ENCODE measurements at places on chromosomes 13 and 19.

DNA sequence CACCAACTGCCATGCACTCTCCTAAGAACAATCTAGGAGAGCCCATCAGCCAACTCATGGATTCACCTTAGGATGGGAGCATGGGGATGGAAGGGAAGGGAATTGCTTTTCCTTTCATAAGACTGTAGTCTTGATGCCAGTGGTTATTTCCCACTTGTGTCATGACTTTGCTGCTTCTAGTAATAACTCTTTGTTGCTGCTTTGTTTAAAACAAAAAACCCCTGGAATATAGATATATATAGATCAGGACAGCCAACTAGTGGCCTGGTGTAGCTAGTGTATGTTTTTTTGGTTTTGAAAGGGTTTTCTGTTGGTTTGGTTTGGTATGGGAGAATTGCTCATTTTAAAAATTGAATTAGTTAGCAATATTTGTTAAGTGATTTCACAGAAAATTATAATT, 39.3 kb upstream of the KCTD4 start:
- no peak for DNase-seq
- H3K36me3 ChIP-seq = no peaks in the 10 kb centered on the region
- H3K4me3 ChIP-seq = no peak overlapping the region

DNA sequence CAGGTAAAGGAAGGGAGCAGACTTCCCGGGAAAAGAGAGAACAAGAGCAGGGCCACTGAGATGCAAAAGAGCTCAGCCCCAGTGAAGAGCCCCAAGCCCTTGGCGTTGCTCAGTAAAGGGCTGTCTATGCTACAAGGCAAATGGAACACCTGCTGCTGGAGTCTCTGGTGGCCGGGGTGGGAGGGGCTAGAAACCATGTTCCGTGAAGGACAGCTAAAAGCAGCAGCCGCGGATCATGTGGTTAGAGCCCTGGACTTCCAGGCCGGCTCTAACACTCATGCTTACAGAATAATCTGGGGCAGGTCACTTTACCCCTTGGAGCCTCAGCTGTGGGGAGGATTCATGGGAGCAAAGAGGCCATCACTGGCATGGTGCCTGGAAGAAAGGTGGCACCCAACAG, 17.8 kb downstream of the POU2F2 start:
- no peak for DNase-seq
- no peaks in the 10 kb centered on the region for H3K4me1 ChIP-seq
- no peak overlapping the region for H3K4me3 ChIP-seq
- H3K27ac ChIP-seq = no peak overlapping the region
- H3K36me3 ChIP-seq = peaks cover 19% of the 10 kb centered on the region

DNA sequence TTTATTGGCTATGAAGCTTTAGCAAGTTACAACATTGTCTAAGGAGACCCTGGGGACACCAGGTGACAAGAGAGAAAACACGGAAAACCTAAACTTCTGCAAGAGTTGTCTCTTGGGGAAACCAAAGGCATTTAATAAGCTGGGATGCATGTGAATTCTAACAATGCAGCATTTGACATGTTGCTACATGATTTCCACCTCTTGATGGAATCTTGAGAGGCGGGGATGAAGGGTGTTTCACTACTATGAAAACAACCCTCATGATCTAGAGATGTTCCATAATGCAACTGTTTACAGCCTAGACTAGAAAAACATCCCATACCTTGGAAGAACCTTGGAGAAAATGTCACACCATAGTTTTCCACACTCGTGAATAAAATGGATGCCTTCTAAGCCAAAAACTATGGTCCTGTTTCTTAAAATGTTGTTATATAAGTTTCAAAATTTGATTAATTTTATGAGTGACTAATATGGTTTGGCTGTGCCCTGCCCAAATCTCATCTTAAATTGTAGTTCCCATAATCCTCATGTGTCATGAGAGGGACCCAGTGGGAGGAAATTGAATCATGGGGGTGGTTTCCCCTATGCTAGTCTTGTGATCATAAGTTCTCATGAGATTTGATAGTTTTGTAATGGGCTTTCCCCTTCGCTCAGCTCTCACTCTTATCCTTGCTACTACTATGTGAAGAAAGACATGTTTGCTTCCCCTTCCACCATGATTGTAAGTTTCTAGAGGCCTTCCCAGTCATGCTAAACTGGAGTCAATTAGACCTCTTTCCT, 164.6 kb downstream of the TNFSF13B start:
- H3K4me3 ChIP-seq = no peak overlapping the region
- no peaks in the 10 kb centered on the region for H3K4me1 ChIP-seq
- DNase-seq = no peak
- no peaks in the 10 kb centered on the region for H3K27me3 ChIP-seq
- H3K27ac ChIP-seq = no peak overlapping the region
- H3K36me3 ChIP-seq = no peaks in the 10 kb centered on the region

DNA sequence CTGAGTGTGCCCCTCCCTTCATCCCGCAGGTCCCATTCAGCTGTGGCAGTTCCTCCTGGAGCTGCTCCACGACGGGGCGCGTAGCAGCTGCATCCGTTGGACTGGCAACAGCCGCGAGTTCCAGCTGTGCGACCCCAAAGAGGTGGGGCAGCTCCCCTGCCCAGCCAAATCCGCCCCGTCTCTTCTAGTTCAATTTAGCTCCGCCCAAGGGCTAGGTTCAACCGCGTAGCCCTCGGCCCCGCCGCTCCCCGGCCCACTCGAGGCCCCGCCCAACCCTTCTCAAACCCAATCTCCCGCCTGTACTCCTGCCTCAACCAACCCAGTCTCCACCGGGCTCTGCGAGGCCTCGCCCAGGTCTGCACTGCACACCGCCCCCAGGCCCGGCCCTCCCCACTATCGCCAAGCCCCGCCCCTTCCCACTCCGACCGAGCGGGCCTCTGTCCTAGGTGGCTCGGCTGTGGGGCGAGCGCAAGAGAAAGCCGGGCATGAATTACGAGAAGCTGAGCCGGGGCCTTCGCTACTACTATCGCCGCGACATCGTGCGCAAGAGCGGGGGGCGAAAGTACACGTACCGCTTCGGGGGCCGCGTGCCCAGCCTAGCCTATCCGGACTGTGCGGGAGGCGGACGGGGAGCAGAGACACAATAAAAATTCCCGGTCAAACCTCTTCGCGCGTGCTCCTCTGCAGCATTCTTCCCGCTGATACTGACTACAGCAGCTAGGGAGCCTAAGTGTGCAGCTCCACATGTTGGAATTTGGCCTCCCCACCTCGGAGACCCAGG, 2.9 kb downstream of the ETV2 start:
- H3K4me1 ChIP-seq = peaks cover 44% of the 10 kb centered on the region
- peak overlapping the region; percentile 76 for H3K27ac ChIP-seq
- H3K27me3 ChIP-seq = no peaks in the 10 kb centered on the region
- peak; percentile 94 for DNase-seq
- no peaks in the 10 kb centered on the region for H3K36me3 ChIP-seq

- H3K4me1 ChIP-seq = peaks cover 22% of the 10 kb centered on the region
- H3K36me3 ChIP-seq = no peaks in the 10 kb centered on the region
- H3K27ac ChIP-seq = no peak overlapping the region
- no peak for DNase-seq
Observed at GRCh38 chr19:56144376-56144775, 3.3 kb downstream of the ZNF444 start.

DNA sequence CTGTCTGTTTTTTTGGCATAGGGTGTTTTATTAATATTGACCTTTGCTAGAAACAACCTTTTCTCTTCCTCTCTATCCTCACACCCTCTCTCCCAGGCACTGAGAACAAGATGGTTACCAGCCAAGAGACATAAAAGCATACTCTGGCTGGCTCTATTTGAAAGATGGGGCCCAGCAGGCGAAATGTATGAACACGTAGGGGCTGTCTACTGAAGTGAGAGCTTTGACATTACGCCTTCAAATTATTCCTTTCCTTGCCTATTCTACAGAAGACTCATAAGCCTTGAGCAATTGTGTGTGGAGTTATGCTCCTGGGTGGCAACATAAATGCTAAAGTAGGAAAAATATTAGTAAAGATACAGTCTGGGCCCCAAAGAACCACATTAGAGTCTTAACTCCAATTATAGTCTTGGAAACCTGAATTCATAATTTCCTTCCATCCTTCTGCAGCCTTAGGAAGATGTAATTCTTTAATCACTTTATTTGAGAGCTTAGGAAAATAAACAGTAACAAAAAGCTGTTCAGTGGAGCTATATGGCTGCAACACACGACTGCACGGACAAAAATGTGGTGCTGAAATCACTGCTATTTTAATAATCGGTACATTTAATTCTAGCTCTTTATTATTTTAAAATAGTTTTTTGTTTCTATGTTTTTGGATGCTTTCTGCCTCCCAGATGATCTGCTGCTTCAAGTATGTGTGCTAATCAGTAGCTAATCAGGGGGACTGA, 122.3 kb upstream of the RNF113B start:
- H3K36me3 ChIP-seq = no peaks in the 10 kb centered on the region
- no peaks in the 10 kb centered on the region for H3K4me1 ChIP-seq
- no peak overlapping the region for H3K27ac ChIP-seq
- DNase-seq = no peak
- H3K27me3 ChIP-seq = no peaks in the 10 kb centered on the region

GRCh38 chr19:48560095-48560530, 8.1 kb downstream of the SULT2B1 start:
- no peaks in the 10 kb centered on the region for H3K36me3 ChIP-seq
- no peak for DNase-seq
- no peak overlapping the region for H3K27ac ChIP-seq
- no peaks in the 10 kb centered on the region for H3K4me1 ChIP-seq

DNA sequence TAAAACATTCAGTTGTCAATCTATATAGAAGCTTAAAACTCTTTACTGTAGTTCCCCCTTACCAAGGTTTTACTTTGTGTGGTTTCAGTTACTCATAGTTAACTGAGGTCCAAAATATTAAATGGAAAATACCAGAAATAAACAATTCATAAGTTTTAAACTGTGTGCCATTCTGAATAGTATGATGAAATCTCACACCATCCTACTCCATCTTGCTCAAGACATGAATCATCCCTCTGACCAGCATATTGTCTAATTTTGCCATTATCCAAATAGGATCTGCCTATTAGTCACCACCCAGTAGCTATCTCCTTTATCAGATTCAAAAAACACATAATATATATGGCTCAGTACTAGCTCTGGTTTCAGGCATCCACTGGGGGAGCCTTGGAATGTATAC, 22.4 kb downstream of the ZNF571 start:
- H3K27me3 ChIP-seq = no peaks in the 10 kb centered on the region
- H3K36me3 ChIP-seq = peaks cover 4% of the 10 kb centered on the region
- no peak overlapping the region for H3K4me3 ChIP-seq
- no peak for DNase-seq
- no peaks in the 10 kb centered on the region for H3K4me1 ChIP-seq

DNA sequence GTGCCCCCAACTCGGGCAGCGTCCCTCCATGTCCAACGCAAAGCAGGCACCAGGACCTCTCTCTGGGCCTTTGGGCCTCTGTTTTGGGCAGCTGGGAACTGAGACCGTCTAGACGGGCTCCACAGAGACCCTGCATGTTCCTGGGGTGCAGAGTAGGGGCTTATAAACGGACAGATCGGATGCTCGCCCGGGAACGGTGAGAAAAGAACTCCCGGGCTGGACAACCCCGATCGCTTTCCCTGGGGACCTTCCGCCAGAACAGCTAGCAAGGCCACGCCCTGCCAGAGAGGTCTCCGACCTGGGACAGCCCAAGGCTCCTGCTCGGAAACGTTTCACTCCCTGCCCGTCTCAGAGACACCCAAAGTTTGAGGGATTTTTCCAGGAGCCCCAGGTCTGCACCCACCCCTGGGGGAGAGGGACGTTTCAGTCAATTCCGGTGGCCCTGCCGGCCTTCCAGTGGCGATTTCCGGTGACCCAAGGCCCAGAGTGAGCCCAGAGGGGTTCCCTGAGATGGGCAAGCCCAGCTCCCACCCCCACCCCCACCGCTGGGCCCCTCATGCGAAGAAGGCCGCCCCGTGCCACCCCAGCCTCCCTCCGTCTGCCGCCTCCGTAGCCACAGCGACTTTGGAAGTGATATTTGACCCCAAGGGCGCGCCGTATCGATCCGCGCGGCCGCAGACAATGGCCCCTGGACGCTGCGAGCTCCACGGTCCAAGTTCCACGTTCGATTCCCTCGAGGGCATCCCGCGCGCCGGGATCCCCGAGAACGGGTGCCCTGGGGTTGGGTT, 1.7 kb downstream of the NR2F6 start:
- H3K27me3 ChIP-seq = no peaks in the 10 kb centered on the region
- H3K36me3 ChIP-seq = no peaks in the 10 kb centered on the region
- no peak overlapping the region for H3K27ac ChIP-seq
- DNase-seq = no peak

GRCh38 chr13:37209621-37210580, 104.4 kb upstream of the CSNK1A1L start:
- no peak overlapping the region for H3K4me3 ChIP-seq
- no peaks in the 10 kb centered on the region for H3K4me1 ChIP-seq

- H3K27me3 ChIP-seq = no peaks in the 10 kb centered on the region
- peaks cover 21% of the 10 kb centered on the region for H3K36me3 ChIP-seq
- DNase-seq = no peak
- no peak overlapping the region for H3K4me3 ChIP-seq
- peaks cover under 1% of the 10 kb centered on the region for H3K4me1 ChIP-seq
Observed at GRCh38 chr19:37329686-37330085, 41.2 kb upstream of the ZNF527 start.

DNA sequence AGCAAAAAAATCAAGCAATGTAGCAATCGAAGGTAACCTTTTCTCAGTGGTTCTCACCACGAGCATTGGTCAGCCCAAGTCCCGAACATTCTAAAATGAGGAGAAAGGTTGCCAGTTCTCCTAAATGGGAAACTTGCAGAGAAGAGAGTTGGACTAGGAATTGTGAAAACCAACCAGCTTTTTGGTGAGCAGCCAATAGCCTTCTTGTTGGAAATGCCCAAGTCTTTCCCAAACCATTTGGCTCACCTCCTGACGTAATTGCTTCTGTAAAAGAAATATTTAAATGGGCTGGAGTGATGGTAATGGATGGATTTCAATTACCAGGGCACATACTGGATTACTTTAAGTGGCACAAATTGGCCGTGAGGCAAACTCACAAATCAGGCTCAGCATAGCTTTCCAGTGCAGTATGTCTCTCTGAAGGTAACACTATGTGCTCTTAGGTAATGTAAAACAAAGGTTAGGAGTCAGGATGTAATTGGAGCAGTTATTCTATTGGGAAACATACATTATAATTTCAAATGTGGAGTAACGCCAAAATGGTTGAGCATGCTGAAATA, 423.2 kb downstream of the KLF5 start:
- no peak overlapping the region for H3K4me3 ChIP-seq
- DNase-seq = no peak
- no peaks in the 10 kb centered on the region for H3K4me1 ChIP-seq
- no peaks in the 10 kb centered on the region for H3K36me3 ChIP-seq

Measured in CD4-positive, alpha-beta memory T cell (primary cell).